Breast epithelium (tissue), 4 donors: ENCODE measurements at places on chromosomes 5 and 9. TPM values are rescaled to one million over a fixed set of nuclear protein-coding genes. Genes with fewer than 3 reads are reported as not detected.

GRCh38 chr5:128762661-128763306 is 202.5 kb upstream of the SLC27A6 start:
- DNase-seq = no peak

DNA sequence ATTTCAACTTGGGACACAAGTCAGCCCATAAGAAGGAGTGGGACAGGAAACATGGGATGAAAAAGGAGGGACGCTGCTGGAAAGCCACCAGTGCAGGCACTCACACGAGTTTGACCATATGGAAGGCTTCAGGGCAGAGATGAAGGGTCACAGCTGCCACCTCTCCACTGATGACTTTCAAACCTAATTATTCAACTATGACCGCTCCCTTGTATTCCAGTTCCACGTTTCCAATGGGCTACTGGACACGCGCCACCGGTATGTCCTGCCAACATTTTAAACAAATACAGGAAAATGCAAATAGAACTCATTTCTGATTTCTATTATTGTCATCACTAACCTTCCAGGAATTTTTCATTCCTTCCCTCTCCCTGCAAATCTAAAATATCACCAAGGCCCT is 134.7 kb downstream of the SLC1A3 start:
- DNase-seq = no peak

DNA sequence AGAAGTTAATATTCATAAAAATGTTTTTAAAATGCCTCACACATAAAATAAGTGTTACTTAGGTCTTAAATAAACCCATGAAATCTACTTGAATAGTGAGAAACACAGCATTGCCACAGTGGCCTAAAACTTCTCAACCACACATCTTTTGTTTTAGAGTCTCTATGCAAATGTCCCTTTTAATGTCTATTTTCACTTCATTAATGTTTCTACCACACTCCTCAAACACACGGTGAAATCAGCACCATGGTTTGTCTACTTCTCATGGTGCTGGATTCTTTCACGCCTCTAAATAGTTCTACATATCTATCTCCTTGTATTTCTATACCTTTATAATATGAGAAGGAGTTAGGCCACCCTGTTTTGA is 111.2 kb downstream of the EDIL3 start:
- no peak for DNase-seq

DNA sequence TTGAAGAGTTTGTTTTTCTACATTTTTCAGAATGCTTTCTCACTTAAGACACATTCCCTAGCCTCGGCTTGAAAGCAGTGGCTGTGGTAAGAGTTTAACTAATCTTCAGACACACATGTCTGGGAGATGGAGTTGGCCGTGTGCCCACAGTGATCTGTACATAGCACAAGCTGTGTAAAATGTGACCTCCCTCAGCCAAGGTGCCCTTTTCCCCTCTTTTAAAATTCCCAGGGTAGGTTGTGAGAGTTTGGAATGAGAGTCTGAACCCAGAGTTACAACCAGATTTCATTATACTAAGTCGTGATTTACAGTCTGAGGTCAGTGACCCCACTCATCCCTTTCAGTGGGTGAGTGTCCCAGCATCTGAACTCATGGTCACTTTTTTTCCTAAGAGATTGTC is 230.4 kb downstream of the DOCK8 start:
- no peak for DNase-seq

DNA sequence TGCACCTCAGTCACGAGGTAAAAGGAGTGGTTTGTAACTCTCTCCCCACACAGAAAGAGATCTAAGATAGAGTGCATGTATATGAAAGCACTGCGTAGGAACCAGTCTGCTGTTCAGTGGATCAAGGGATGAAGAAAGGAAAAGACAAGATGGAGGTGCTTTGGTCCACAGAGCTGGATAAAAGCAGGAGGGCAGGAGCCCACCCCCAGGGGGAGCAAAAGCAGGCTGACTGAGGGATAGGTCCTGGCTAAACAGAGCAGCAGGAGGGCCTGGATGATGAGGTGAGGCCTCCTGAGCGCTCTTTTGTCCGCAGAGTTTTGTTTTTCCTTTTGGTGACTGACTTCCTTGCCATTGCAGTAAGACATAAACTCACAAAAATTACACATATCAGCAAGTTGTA is 293.5 kb upstream of the C9orf72 start:
- no peak for DNase-seq

DNA sequence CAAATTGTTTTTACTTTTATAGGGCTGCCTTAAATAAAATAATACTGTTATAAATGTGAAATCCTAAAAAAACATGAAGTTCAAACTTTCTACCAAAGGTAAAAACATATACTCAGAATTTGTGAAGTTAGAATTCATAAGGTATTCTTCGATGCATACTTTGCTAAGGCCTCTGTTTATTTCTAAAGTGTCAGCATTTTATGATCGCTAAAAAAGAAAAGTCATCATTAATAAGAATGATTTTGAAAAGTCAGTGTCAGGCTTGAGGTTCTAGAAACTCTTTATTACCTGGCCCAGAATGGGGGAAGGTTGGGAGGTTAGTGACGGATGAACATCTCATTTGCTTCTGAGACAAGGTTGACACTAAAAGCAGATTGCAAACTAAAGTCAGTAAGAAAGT is 26.2 kb upstream of the NADK2 start:
- DNase-seq = no peak

TPPP gene
- total RNA-seq = 4.3 TPM

GRCh38 chr5:113178073-113178779 is 201.6 kb downstream of the DCP2 start:
- no peak for DNase-seq

- DNase-seq = no peak
Observed at GRCh38 chr5:154612666-154613065, 134.6 kb upstream of the HAND1 start.

DNA sequence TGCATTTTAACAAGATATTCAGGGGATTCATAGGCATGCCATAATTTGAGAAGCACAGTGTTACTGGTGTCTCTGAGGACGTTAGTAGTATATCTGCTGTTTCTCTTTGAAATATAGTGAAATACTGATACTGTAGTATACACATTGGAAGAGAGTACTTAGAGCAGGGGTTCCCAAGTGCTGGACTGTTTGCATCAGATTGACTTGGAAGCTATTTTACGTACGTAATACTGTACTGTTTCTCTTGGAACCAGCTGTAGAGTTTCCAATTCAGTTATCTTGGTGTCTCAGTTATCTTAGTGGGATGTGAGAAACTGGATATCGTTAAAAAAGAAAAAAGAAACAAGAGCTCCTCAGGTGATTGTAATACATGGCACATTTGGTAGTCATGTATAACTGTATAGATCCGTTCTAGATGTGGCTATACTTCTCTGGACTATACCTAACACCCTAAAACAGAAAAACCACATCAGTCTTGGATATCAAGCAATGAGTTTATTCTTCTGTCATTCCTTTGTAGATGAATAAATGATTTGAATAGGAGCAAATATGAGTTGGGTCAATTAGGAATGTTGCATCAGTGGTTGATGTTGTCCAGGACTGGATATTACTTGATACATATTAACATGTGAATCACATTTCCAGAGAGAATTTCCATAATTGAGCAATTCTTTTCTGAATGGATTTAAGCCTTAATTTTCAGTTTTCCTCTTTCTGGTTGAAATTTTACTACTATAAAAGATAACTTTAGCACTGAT is 33.4 kb downstream of the PRRC1 start:
- DNase-seq = no peak

RNF224 gene
- total RNA-seq = 0.29 TPM

DNA sequence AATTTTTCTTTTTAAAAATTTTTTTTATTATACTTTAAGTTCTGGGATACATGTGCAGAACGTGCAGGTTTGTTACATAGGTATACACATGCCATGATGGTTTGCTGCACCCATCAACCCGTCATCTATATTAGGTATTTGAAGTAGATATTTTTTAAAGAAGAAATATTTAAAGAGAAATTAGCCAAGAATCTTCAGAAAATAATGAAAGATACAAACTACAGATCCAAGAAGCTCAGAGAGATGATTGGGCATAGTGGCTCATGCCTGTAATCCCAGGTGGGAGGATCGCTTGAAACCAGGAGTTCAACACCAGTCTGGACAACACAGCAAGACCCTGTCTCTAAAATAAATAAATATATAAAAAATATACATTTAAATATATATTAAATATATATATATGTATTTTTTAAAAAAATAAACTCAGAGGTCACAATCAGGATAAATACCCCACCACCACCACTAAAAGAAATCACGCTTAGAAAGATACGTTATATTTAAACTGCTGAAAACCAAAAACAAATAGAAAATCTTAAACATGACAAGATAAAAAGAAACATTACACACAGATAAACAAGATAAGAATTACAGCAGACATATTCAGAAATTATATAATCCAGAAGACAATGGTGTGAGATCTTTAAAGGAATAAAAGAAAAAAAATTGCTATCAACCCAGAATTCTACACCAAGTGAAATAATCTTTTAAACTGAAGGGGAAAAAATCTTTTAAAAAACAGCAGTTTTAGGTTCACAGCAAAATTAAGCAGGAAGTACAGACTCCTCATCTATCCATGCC is 57.5 kb downstream of the CSF2 start:
- no peak for DNase-seq

GRCh38 chr5:90484540-90484939 is 9.9 kb downstream of the POLR3G start:
- DNase-seq = no peak

GRCh38 chr5:176836811-176837706 is 26.7 kb downstream of the UNC5A start:
- no peak for DNase-seq

GRCh38 chr9:36834736-36835135 is 199.3 kb downstream of the PAX5 start:
- no peak for DNase-seq

C8G gene
- not detected for total RNA-seq

- DNase-seq = no peak
Observed at GRCh38 chr9:129989740-129990139, 53.2 kb downstream of the FNBP1 start.

EDIL3 gene
- total RNA-seq = 7.2 TPM

CORO2A gene
- 7.2 TPM for total RNA-seq

EMB gene
- total RNA-seq = 24.1 TPM

DNA sequence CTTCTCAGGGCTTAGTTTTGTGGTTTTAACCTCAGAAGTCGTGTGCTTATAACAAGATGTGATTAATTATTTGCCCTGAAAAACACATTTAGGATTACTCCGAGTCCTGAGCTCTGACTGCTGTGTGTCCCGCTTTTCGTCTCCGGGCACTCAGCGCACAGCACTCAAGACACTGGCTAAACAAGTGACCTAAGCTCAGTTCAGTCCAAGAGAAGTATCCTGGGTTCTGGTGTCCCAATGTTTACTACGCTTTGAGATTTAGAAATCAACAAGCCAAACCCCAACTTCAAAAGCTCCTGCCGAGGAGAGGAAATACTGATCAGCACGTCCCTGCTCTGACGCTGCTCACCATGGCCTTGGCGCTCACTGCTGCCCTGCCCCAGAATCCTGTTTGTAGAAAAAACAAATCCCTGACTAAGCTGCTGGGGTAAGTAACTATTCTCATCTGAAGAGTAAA is 53.2 kb downstream of the IPPK start:
- DNase-seq = no peak

GRCh38 chr5:83559118-83559785 is 87.7 kb downstream of the VCAN start:
- DNase-seq = no peak

MRPS2 gene
- 36.7 TPM for total RNA-seq

- DNase-seq = no peak
Observed at GRCh38 chr5:142726188-142726731, 40.4 kb upstream of the FGF1 start.

- DNase-seq = no peak
Observed at GRCh38 chr9:5817862-5818261, 15.1 kb downstream of the ERMP1 start.

KIAA0825 gene
- total RNA-seq = 5.9 TPM

POU5F2 gene
- total RNA-seq = 4.2 TPM

ZNF483 gene
- 5.9 TPM for total RNA-seq

DNA sequence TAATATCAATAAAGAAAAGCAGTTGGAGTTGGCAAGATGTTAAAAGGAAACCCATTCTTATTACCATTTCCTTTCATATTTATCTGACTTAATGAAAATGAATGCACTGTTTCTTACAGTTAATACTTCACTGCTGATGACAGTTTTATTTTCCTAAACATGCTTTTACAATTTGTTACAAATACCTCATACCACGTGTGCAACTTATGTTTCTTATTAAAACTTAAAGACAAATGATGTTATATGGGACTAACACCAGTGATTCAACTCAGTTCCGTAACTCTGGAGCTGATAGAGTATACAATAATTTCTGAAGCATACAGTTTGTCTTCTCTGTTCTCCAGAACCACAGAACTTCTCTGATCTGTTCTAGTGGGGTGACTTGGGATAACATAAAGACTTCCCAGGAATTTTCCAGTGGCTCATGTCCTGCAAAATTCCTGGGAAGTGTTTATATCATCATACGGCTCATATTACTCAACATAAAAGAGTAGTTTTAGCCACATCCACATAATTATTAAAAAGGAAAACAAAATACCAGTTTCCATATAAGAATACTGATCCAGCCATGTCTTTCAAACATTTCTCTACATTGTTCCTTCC is 1259.0 kb upstream of the C9orf72 start:
- DNase-seq = no peak

GRCh38 chr9:136231478-136232297 is 13.9 kb downstream of the QSOX2 start:
- no peak for DNase-seq

GRCh38 chr5:108420158-108420557 is 38.3 kb upstream of the FBXL17 start:
- DNase-seq = no peak

DNA sequence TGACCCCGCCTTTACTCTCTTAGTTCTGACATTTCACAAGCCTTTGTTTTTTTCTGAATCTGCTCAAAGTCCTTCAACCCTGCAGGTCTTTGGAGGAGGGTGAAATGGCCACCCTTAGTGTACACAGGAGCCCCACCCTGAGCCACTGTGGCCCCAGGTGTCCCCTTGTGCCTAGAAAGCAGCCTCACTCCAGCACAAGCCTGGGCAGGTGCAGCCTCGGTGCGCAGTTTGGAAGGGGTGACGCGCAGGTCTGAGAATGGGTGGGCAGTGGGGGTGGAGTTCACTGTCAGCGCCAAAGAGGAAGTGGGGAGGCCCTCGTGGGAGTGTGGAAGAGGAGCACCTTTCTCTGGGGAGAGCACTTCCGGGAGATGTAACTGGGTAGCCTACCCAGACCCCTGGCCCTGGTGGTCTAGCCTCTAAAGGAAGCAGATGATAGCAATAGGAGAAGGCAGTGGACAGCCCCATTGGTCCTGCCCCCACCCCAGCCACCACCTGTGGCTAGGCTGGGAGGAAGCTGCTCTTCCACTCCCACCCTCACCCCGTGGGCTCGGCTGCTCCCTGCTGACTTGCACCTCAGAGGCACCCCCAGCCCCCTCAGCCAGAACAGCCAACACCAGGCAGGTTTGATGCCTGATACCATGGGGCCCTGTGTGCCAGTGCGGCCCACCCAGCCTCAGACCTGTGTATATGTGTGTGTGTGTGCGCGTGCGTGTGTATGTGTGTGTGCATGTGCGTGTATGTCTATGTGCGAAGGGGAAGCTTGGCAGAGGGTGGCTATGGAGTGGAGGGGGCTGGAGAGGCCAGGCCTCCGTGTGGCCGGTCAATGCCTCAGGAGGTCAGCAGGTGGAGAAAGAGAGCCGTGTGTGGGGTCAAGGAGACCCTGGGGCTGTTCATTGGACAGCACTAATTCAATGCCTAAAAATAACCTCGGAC is 16.8 kb upstream of the DAB2IP start:
- no peak for DNase-seq

GRCh38 chr5:173625261-173625660 is 8.8 kb upstream of the BOD1 start:
- DNase-seq = no peak

RAPGEF1 gene
- total RNA-seq = 37.3 TPM

RAB3C gene
- total RNA-seq = 6.1 TPM

NUTM2G gene
- total RNA-seq = not detected

CARD9 gene
- total RNA-seq = 3.3 TPM

GFI1B gene
- total RNA-seq = not detected
